GOT3 (cell line): ENCODE measurements at places on chromosomes 4 and X.

DNA sequence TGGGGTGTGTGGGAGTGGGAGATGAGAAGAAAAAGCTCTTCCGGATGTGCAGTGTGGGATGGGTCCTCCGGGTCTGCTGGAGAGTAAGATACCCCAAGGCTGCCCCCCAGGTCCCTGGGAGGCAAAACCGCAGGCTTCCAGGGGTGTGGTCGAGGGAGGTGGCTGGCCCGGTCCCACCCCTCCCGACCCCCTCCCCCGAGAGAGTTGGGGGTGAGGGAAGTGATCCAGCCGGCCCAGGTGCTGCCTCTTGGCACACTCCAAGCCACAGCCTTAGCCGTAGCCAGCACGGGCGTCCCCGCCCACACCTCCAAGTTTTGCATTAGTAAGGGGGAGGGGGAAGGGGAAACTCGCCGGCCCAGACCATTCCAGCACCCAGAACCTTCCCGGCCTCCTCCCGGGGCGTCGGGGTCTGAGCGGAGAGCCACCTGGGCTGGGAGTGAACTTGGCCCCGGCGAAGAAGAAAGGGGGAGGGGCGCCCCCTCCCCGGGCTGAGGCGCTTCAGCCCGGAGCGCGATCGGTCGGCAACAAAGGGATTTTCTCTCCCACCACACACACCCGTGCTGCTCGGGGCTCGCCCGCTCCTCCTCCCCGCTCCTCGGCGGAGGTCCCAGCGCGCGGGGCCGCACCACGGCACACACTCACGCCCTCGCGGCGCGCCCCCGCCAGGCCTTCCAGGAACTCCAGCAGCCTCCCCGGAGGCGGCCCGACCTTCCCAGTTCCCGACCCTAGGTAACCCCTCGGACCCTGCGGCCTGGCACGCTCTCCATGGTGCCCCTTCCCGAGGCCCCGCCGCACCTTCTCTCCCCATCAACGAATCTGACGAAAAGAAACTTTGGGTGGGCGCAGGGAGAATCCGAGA is 14.4 kb downstream of the BCOR start:
- no peak for DNase-seq

DNA sequence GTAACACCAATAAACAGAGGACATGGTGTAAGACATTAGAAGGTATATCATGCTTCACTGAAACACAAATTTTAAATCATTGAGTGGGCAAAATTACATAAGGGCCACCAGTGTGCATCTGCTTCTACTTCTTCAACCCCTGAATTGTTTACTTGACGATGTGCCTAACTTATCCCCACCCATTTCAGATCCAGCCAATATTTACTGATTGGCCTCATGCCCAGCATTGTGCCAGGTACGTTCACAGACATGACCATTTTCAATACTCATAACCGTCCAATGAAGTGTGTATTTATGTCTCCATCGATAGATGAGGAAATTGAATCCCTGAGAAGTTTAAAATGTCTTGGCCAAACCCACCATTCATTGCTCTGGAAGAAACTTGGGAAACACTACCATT is 208.3 kb upstream of the MID1 start:
- no peak for DNase-seq

GRCh38 chr4:110108422-110108821 is 90.0 kb downstream of the ELOVL6 start:
- DNase-seq: no peak

DNA sequence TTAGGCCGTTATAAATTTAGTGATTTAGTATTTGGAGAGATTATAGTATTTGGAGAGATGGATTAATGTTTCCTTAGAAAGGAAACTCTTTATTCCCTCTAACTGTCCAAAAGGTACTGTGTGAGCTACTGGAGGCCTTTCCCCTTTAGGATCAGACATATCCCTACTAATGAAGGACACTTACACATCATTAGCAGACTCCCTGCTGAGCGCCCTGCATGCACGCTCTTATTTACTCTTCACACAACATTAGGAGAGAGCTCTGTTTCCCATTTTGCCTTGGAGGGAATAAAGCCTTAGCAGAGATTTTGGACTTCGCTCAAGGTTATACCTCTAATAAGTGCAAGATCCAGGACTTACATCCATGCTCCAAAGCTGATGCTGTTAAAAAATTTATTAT is 17.8 kb upstream of the STOX2 start:
- no peak for DNase-seq

GRCh38 chrX:100413229-100413628 is 3.2 kb upstream of the PCDH19 start:
- no peak for DNase-seq

- DNase-seq: no peak
Observed at GRCh38 chrX:28205126-28205525, 223.9 kb upstream of the DCAF8L1 start.

DNA sequence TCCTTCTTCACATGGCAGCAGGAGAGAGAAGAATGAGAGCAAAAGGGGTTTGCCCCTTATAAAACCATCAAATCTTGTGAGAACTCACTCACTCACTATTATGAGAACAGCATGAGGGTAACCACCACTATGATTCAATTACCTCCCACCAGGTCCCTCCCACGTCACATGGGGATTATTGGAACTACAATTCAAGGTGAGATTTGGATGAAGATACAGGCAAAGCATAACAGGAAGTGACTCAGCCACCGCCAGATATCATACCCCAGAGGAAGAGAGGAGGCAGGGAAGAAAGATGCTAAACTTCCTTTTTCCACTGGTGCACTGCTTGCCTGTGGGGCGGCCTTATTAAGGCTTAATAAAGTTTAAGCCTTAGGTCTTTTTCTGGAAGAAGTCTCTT is 766.1 kb downstream of the KCTD8 start:
- no peak for DNase-seq
